CD4-positive, alpha-beta T cell treated with Interleukin-6 at 100 ng/mL for 8 hours (primary cell): ENCODE measurements at places on chromosomes 11 and 22.

GRCh38 chr11:32099516-32099915, 8.6 kb downstream of the RCN1 start:
- no peak for DNase-seq

DNA sequence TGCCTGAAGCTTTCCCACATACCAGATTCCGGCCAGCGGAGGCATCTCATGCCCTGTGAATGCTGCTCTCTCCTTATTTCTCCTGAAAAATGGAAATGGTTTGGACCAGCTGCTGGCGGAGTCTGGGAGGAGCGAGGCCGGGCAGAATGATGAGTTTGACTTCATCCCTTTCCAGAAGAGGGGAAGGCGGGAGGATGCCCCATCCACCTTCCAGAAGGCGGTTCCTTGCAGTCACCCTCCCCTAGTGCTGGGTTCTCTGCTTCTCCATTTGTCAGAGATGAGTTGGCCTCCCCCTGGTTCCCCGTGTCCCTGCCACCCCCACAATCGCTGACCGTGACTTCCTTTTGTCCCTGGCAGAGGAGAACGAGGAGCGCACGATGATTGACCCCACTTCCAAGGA, 75.6 kb downstream of the PARVB start:
- no peak for DNase-seq

DNA sequence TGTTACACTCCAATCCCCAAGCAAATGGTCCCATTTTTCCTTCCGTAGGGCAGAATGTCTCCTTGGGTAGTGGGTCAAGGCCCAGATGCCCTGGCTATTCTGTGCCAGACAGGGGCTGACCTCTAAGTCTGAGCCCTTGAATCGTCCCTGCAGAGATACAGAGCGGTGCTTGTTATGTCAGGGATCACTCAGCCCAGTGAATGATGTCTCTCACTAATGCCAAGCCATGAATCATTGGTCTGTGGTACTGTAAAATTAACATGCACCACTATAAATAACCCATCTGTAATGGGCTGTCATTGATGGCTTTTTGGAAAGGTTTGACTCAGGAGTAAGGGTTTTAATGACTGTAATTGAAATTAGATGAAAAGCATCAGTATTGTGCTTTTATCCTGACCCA, 35.3 kb upstream of the KIRREL3 start:
- no peak for DNase-seq

- DNase-seq, result no peak
These were observed 176.7 kb downstream of the SOX6 start for GRCh38 chr11:16179676-16180075.

GRCh38 chr11:115724666-115725065, 220.5 kb upstream of the CADM1 start:
- DNase-seq, result no peak

DNA sequence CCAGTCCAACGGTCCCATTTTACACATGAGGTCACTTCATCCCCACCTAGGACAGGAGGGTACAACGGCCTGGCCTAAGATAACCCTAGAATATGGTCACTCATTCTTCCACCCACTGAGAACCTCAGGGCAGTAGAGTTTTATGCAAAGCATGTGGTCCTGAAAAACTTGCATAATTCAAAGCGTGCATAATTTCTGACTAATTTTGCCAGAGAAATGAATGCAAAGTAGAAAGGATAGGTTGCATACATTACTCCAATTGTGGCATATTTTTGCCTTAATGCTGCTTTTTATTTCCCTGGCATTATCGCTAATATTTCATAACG, 32.5 kb upstream of the SLC35C1 start:
- DNase-seq, result no peak

DNA sequence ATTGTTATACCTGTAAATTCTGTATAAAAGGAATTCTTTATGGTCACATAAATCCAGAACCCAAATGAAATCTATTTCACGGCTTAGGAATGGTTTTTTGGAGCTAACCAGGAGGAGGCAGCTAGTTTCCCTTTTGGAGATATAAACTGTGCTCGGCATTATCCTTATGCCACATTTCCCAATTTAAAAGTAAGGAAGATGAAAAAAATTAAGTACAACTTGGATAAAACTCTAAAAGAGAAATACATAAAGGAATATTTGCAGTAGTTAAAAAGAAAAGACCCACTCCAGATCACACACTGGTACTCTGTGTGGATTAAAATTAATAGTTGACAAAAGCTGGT, 17.7 kb downstream of the DLAT start:
- DNase-seq, result no peak

GRCh38 chr11:20158597-20159257, 1.5 kb downstream of the DBX1 start:
- no peak for DNase-seq

DNA sequence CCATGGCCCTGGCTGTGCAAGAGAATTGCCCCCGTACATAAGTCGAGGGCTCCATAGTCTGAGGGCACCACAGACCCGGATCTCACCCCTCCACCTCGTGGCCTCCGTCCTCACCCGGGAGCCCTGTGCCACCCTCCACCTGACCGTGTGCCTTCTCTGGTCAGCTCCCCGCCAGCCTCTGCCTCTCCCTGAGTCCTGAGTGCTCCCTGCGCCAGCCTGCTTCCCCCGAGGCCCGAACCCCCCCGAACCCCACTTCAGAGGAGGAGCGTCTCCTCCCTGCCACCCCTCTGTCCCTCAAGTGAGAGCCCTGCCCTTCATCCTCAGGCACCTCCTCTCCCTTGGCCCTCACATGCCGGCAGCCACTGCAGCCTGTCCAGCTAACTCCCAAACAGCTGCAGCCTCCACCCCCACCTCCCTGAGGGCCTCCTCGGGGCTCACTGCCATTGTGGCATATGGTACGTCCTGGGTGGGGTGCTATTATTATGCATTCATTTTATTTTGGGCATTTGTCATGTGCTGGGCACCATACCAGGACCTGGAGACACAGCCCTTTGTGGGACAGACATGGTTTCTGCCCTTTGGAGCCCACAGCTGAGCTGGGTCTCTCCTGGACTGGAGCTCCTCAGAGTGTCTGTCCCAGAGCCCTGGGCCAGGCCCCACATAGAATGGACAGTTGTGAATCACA, 67.2 kb downstream of the MYO7A start:
- no peak for DNase-seq

DNA sequence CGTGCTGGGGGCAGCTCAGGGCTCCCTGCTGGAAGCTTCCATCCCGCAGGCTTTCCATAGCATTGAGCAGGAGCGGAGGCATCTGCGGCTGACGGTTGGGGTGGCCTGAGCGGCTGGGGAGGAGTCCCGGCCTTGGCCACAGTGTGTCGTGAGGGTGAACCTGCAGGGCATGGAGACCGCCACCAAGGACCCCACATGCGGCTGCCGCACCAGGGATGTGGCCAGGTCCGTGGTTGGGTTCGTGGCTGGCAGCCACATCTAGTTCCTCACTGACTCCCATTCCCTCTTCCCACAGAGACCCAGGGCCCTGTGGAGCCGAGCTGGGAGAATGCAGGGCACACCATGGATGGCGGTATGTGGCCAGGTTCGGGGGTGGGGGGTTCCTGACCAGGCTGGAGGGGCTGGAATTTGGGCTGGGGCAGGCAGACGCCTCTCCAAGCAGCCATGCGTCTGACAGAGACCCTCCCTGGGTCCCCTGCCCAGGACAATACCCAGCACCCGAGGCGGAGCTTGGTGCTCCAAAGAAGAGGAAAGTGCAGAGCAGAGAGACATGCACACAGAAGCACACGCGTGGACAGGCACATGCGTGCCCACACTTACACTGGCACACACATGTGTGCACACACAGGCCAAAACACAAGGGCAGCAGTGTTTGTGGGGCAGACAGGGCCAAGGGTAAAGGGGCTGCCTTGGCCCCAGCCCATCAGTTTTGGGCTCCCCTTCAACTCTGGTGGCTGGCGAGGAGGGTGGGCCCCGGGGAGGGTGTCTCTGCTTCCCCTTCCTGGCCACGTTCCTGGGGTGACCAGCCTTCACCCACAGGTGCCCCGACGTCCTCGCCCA, 2.7 kb downstream of the MUC5B start:
- DNase-seq, result no peak

GRCh38 chr11:42545954-42546353, 765.8 kb upstream of the API5 start:
- DNase-seq, result no peak

GRCh38 chr11:27485930-27486773, 13.6 kb upstream of the LGR4 start:
- DNase-seq, result peak; percentile 34

- no peak for DNase-seq
These were observed 64.3 kb upstream of the CHRM4 start for GRCh38 chr11:46455834-46456233.

- DNase-seq, result no peak
These were observed 16.6 kb downstream of the YPEL1 start for GRCh38 chr22:21719024-21719423.

GRCh38 chr11:55966391-55966790, 3.4 kb downstream of the OR10AG1 start:
- no peak for DNase-seq

DNA sequence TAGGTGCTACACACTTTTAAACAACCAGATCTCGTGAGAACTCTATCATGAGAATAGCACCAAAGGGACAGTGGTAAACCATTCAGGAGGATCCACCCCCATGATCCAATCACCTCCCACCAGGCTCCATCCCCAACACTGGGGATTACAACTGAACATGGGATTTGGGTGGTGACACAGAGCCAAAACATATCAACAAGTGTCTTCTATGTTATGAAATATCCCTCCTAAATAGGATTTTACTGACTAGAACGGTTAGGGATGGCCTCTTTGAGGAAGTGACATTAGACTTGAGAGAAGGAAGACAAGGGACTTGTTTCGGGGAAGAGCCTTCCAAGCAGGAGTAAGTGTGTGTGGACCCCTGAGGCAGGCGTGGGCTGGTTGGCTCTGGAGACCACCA, 11.9 kb upstream of the MRPL11 start:
- no peak for DNase-seq

DNA sequence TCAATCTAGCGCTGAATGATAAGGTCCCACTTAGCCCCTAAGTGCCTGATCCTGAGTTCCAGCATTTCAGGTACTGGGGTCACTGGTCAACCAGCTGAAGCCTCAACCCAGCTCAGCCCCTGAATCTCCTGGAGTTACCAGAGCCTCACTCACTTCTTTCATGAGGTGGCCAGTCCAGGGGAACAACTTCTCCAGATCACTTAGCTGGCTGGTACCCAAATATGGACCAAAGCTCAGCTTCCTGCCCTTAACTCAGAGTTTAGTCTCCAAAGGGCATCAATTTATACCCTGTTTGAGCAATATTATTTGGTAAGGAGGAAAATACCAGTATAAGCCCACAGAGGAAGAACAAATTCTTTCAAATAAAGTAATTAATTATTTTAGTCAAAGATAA, 105.6 kb downstream of the SLC1A2 start:
- no peak for DNase-seq

- no peak for DNase-seq
These were observed 11.3 kb downstream of the P2RY6 start for GRCh38 chr11:73283276-73284000.

GRCh38 chr11:119797123-119797611, 68.2 kb upstream of the NECTIN1 start:
- no peak for DNase-seq

- DNase-seq, result no peak
These were observed 3.4 kb upstream of the NLRP10 start for GRCh38 chr11:7968686-7969085.

- no peak for DNase-seq
These were observed 46.8 kb downstream of the APIP start for GRCh38 chr11:34869425-34869824.

DNA sequence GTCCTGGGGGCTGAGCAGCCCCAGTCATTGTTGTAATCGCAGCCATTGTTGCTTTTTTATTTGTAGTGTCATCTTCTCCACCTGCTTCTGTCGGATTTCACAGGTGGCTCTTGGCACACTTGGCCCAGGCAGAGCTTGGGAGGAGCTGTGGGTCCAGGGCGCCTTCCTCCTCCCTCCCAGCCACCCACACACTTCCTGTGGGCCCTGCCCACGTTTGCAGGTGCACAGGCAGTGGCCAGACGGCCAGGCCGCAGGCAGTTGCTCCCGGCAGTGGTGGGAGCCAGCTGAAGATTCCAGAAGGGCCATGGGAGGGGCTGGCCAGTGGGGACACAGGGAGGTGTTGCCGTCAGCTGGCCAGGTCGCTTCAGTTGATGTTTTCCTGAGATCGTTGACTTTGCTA, 1191.9 kb downstream of the BRD1 start:
- no peak for DNase-seq

DNA sequence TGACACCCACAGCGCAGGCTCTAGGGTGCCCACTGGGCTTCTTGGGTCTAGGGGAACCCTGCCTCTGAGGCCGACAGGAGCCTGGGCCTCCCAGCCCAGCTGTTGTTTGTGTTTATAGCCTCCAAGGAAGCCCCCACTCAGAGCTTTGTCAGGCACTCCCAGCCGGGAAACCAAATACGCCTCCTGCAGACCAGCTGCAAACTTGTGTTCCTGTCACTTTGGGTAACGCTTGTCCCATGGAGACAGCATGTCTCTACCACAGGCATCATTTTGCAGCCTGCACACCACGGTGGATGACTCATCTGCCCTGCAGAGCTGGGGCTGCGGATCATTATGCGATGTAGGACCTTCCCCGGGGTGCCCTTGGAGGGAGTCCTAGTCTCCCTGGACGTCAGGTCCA, 40.6 kb upstream of the CRYBB3 start:
- no peak for DNase-seq

GRCh38 chr11:112509300-112509699, 248.6 kb upstream of the PLET1 start:
- no peak for DNase-seq

DNA sequence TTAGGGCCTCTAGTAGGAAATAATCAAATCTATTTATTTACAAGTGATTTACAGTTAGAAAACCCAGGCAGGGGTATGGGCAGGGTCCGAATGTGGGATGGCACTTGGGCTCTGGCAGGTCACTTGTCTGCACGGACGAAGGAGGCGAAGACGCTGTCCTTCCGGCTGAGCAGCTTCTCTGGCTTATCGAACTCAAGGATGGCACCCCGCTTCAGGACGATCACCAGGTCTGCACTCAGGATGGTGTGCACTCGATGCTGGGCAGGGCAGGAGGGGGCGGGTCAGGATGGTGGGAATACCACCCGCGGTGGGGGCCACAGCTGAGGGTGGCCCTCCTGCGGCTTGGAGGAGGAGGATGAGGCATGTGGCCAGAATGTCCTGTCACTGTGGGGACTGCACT, 4.4 kb upstream of the KCNJ11 start:
- DNase-seq, result no peak

GRCh38 chr11:6095798-6096197, 11.7 kb upstream of the OR56B4 start:
- DNase-seq, result no peak

- no peak for DNase-seq
These were observed 365.5 kb downstream of the MN1 start for GRCh38 chr22:27435844-27436576.

DNA sequence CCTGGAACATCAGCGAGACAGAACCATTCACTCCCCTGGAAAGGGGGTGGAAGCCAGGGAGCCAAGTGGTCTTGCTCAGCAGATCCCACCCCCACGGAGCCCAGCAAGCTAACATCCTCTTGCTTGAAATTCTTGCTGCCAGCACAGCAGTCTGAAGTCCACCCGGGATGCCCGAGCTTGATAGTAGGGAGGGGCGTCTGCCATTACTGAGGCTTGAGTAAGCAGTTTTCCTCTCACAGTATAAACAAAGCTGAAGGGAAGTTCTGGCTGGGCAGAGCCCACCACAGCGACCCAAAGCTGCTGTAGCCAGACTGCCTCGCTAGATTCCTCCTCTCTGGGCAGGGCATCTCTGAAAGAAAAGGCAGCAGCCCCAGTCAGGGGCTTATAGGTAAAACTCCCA, 764.8 kb upstream of the LUZP2 start:
- DNase-seq, result no peak
